ENCODE measurements at places on chromosomes 11 and 22.

DNA sequence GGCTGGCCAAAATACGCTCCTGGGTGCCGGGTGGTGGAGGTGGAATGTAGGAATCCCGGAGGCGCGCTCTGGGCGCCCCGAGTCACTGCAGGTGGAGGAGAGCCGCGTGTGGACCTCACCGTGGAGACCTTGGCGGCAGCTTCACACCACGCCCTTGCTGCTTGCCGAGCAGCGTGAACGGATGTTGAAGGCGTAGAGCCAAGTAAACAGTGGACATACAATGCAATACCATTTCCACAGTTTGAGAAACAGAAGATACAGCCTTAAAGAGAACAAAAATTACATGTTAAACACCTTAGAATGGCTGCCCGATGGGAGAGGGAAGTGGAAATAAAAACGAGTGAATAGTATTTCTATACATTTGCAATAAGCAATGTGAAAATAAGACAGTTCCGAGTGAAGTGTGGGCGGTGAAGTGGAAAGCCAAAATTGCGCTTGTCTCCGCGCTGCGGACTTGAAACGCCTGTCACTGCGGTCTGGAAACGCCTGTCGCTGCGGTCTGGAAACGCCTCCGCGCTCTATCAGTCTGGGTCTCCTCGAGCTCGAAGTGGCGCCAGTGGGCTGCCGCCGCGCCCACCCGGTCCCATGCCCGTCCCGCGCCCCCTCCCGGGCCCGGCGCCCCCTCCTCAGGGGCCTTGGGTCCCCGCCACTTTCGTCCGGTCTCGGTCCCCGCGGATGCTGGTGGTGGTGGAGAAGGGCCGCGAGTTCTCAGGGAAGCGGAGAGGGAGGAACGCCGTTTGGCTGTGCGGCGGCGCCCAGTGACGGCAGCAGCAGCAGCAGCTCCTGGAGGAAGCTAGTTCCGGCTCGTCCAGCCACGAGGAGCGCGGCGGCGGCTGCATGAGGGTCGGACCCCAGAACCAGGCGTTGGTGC, 1.6 kb downstream of the NCR3LG1 start:
- DNase-seq: no peak

GRCh38 chr11:64207256-64208085, 950 bp downstream of the FERMT3 start:
- peak; percentile 79 for DNase-seq

- DNase-seq: no peak
Observed at GRCh38 chr11:100984668-100985067, 144.9 kb downstream of the PGR start.

- DNase-seq: no peak
Observed at GRCh38 chr11:110371084-110371483, 58.7 kb upstream of the FDX1 start.

GRCh38 chr11:27470826-27471588, 1.6 kb downstream of the LGR4 start:
- DNase-seq: no peak

- no peak for DNase-seq
Observed at GRCh38 chr11:15815246-15816195, 540.8 kb downstream of the SOX6 start.

DNA sequence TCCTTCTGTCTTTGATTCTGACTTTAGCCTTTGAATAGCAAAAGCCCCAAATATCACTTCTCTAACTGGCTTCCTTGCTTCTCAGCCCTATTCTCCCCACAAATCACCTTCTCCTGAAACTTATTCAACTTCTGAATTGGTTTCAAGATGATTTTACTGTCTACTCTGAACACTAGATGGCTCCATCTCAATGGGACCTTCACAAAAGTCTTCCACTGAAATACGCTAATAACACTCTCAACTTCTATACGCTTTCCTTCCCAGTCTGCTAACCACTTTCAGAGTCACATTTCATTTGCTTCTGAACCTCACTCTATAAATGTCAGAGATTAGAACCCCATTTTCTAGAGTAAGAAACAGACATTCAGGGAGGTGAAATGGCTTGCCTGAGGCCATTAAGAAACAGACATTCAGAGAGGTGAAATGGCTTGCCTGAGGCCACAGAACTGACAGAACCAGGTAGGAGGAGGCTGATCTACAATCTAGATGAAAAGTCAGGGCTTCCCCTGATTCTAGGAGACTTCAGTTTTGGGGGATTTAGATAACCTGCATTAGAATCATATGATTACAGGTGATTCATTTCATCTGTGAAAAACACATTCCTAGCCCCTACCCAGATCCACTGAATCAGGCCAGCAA, 20.6 kb downstream of the MORC2 start:
- DNase-seq: no peak

DNA sequence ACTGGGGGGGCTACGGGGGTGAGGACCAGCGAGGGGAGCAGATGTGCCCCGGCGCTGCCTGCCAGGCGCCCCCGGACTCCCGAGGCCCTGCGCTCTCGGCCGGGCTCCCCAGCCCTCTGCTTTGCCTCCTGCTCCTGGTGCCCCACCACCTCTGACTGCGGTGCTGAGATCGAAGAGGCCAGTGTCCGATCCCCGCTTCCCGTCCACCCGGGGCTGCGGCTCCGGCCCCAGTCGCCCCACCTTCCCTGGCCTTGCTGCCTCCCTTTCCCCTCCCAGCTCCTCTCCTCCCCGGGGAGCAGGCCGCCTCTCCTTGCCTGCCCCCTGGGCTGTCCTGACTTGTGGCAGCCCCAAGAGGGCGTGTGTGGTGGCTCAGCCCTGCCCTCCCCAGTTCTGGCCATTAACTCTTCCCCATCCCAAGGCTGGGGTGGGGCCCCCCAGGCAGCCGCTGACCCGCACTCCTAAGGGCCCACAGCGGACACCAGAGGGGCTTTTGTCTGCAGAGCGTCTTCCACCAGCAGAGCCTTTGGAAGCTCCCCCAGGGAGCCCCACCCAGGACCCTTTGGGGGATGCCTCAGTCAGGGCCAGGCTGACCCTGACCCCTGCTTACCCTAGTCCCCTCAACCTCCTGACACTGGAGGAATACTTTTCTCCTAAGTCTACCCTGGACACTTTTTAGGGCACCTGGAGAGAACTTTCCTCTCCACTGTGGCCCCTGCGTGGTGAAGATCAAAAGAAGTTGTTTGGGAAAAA, 16.6 kb downstream of the RTN4RL2 start:
- DNase-seq: no peak

DNA sequence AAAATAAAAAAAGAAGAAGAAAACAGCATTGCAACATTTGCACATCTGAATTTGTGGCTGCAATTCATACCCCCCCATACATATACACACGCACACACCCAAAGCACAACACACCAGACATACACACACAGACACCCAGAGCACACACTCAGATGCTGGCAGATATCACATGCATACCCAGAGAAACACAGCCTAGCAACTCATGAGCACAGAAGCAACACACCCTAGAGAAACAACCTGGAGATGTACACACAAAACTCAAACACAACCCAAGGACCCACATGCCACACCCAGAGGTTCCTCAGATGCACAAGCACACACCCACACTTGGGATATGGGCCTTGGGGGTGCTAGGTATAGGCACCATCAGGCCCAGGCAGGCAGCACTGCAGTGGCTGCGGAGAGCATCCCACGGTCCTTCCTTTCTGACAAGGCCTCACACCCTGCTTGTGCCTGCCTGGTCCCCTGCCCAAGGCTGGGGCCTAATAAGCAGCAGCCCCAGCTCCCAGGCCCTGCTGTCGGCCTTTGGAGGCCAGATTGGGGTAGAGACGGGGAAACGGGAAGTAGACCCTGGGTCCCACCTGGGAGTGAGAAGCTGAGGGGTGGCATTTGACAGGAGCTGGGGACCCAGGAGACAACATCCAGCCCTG, 3.1 kb downstream of the CST6 start:
- DNase-seq: no peak

DNA sequence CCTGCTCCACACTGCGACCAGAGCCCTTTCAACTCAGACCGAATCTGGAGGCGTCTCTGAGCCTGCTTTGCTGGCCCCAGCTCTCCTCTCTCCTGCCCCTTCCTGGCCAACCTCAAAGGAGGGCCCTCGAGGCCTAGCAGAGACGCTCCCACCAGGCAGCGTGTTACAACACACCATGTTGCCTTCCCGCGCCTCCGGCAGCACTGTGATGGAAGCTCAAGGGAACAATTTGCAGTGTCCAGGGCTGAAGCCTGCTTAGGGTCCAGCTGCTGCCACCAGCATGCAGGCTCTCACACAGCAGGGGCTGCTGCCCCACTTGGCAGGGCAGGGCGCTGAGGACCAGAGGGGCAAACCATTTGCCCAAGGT, 18.4 kb downstream of the LINC01488 start:
- DNase-seq: no peak

GRCh38 chr11:44324749-44325525, 15.0 kb upstream of the ALX4 start:
- DNase-seq: no peak

- peak; percentile 32 for DNase-seq
Observed at GRCh38 chr11:61477727-61478148, 30.8 kb upstream of the LRRC10B start.

DNA sequence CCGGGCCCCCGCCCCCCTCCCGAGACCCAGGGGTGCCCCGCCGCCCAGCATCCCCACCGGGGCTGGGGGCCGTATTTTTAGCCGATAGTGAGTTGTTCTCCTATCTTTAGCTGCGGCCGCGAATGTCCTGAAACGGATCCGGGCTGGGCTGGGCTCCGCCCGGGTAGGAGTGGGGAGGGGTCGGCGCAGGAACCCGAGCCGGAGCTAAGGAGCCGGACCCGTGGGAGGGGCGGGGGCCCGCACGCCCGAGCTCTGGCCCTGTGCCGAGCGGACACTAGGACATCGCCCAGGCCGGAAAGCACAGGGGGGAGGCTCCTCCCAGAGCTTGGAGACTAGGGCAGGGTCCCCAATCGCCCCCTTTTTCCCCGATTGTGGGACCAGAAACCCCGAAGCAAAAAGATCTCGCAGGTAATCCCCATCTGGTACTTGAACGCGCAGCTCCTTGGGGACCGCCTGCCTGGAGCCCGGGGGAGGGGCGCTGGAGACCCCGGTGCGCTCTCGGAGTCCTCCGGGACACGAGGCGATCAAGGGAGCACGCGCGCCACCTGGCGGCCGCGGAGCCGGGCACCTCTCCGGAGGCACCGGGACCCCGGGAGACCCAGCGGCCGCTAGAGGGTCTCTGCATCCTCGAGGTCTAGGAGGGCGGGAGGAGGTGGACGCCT, 669 bp downstream of the CDC42EP2 start:
- DNase-seq: peak; percentile 75

DNA sequence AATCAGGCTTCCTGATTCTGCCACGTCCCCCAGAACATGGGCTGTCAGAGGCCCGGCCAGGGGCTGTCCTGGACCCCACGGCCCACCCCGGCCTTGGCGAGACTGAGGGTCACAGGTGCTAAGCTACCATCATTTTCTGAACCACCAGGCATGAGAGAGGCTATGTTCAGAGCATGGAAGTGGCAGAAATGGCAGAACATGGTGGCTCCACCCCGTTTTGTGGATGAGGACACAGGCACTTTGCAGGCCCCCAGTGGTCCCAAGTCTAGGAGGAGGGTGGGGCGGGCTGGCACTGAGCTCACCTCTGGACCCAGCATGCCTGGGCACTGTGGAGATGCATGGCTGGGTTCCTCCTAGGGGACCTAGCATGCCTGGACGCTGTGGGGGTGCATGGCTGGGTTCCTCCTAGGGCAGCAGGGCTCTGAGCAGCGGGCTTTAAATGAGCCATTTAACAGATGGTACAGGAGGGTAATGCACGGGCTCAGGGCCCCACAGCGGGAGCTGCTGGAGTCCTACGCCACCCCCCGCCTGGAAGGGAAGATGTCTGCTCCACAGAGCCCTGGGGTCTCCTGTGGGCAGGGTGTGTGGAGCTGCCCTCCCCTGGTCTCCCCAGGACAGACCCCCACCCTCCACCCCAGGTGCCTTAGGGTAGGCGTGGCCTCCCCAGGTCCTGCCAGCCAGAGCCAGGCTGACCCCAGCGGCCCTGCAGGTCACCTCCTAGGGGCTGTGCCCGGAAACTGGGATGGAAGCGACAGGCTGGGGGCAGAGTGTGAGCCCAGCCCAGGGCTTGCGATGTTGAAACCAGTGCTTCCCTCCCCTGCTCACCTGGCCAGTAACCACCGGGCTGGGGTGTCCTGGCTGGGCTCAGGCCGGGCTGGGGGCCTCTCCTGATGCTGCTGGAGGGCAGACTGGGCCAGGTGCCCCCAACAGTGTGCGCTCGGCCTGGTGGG, 6.1 kb upstream of the MUC5AC start:
- DNase-seq: no peak

GRCh38 chr11:4645974-4646373, 2.2 kb downstream of the OR51E1 start:
- no peak for DNase-seq

DNA sequence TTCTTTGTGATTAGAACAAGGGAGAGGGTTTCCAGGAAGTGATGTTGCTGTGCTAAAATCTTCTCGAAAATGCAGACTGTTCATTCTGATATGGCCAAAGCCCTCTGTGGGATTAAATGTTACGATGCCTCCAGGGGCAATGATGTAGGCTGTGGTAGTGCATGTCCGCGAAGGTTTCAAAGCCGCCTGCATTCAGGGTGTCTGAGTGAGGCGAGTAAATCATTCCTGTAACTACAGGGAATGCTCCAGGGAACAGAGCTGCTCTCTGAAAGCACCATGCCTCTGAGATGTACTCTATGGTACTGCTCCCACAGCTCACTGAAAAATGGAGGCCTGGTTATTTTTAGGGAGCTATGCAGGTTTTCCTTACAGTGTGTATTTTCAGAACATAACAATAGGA, 21.2 kb downstream of the PDGFD start:
- no peak for DNase-seq

DNA sequence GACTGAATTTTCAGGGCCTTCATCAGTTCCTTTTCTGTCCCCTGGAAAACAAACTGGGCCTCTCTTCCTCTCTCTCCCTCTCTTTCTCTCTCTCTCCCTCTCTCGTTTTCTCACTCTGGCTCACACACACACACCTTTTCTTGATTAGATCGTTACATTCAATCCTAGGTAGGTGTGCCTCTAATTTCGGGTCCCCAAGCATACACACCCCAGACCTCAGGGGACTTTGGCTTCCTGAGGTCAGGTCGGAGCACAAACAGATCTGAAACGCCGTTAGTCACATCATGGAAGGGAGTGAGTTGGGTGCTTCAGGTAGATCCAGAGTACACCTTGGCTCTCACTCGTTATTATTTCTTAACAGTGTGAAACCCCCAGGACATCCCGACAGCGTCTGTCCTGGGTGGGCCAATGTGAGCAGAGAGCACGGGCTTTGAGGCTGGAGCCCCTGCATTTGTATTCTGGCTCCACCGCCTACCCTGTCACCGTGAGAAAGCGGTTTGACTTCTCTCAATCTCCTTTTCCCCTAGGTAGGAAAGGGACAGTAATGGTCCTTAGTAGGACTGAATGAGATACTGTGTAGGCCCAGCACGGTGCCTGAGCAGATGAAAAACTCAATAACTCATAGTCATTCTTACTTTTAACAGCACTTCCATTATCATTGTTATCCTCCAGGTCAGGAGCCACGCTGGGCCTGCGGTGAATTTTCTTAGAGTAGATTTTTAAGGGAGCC, 37.3 kb upstream of the POU2AF1 start:
- DNase-seq: no peak
